ENCODE measurements at places on chromosomes 13 and 19. TPM values are rescaled to one million over a fixed set of nuclear protein-coding genes. Genes with fewer than 3 reads are reported as not detected.

- DNase-seq: no peak
Observed at GRCh38 chr19:31444931-31445330, 95.7 kb upstream of the TSHZ3 start.

DNA sequence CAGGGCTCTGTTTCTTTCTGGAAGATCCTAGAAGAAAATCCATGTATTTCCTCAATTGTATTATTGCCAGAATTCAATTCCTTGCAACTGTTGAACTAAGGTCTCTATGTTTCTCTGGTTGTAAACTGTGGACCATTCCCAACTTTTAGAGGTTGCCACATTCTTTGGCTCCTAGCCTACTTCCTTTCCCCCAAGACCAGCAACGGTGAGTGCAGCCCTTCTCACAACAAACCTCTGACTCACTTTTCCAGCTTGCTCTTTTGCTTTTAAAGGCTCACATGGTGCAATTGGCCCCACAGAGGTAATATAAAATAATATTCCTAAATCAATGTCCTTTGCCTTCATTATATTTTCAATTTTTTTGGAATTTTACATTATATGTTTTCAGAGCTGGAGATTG is 371.3 kb downstream of the SLITRK5 start:
- no peak for DNase-seq

- DNase-seq: no peak
Observed at GRCh38 chr19:46639358-46640182, 3.6 kb upstream of the GNG8 start.

- no peak for DNase-seq
Observed at GRCh38 chr13:100921139-100921538, 246.5 kb upstream of the TMTC4 start.

GRCh38 chr13:75855847-75856246 is 219.7 kb downstream of the LMO7 start:
- no peak for DNase-seq

GRCh38 chr13:97570442-97570841 is 136.5 kb downstream of the RAP2A start:
- DNase-seq: no peak

DNA sequence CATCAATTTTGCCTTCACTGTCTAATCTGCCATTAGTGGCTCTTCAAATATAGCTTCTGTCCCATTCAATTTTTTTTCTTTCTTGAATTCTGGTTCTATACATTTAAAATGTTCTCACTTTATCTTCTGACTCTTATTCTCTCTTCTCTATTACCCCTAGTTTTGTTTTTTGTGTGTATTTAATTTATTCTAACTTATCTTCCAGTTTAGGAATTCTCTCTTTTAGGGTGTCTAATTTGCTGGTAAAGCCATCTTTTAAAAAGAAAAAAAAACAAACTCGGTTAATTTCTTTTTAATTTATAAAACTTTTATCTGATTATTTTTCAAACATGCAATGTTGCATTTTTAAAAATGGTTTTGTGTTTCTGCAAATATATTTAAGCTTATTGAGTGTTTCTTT is 80.3 kb upstream of the OXGR1 start:
- DNase-seq: no peak

DNA sequence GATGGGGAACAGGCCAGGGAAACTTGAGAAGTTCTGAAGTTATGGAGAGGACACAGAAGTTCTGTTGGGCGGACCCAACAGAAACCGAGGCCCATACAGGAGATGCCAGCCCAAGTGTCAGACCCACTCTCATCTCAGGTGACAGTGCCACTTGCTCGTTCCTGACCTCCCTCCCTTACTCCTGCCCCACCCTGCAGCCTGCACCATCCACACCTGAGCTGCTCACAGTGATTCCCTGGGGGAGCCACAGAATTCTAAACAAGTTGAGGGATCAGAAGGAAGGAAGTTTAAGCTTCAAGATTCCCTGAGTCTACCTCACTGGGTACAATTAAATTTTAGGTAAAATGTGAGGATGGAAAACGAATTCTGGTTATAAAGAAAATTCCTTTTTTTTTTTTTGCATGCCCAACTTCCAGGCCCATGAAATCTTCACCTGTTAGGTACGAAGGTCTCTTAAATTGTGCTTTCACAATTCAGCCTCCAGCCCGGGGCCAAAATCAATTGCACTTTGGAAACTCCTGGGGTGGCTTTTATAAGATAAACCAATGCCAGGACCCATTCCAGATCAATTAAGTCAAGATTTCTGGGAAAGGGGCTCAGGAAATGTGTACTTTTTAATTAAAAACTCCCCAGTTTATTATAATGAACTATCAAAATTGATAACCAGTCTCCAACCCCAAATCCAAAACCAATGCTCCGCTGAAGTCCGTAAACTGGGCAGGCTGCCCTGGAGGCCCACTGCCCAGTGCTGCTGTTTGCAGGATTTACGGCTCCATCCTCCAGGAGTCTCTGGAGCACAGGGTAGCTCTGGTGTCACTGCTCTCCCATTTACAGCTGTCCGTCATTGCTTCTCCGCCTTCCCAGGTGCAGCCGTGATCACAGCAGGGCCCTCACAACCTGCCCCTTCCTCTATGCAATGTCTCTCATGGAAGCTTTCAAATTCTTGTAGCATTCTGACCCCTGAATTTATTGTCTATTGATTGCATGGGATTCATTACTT is 643.5 kb downstream of the UQCRFS1 start:
- no peak for DNase-seq

GRCh38 chr13:30898678-30899241 is 7.3 kb upstream of the MEDAG start:
- no peak for DNase-seq

DNA sequence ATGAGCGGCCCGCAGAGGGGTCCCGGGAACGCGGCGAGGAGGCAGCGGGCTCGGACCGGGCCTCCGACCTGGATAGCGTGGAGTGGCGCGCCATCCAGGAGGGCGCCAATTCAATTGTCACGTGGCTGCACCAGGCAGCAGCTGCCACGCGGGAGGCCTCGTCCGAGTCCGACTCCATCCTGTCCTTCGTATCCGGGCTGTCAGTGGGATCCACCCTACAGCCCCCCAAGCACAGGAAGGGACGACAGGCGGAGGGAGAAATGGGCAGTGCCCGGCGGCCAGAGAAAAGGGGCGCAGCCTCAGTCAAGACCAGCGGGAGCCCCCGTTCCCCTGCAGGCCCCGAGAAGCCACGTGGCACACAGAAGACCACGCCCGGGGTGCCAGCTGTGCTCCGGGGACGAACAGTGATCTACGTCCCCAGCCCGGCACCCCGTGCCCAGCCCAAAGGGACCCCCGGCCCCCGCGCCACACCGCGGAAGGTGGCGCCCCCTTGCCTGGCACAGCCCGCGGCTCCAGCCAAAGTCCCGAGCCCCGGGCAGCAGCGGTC is 10.7 kb downstream of the C19orf25 start:
- DNase-seq: no peak

GRCh38 chr19:51694318-51695085 is 1.4 kb downstream of the SPACA6 start:
- DNase-seq: no peak

DNA sequence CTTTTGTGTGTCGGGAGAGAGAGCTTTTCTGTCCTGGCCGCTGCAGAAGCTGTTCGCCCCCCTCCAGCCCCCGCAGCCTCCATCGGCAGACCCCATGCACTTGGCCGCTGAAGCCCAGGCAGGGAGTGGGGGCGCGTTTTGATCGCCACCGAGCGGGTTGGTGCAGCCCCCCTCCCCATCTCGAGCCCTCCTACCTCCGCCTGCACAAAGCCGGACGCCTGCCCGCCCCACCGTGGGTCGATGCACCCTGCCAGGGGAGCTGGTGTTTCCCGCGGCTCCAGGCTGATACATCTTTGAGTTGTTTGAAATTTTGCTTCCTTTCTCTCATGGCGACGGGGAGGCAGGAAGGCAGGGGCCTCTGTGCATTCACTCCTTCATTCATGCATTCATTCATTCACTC is 16.4 kb upstream of the ONECUT3 start:
- DNase-seq: no peak

DNA sequence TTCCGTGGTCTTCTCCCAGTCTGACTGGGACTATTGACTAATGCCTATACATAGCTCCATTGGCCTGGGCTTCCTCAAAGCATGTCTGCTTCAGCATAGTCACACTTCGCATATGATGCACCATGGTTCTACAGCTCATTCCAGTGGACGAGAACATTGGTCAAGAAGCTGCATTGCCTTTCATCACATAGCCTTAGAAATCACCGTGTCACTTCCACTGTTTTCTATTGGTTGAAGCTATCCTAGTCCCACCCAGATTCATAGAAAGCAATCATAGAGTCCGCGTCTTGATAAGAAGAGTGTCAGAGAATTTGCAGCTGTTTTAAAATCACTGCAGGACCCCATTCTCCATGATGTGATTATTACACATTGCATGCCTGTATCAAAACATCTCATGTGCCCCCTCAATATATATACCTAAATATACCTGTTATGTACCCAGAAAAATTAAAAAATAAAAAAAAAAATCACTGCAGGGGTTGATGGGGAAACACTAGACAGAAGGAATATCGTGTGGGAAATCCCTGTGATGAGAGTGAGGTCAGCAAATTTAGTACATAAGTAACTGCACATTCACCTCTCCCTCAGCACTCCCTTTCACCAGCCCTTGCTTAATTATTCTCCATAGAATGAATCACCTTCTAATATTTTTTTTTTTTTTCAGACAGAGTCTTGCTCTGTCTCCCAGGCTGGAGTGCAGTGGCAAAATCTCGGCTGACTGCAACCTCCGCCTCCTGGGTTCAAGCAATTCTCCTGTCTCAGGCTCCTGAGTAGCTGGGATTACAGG is 2.2 kb upstream of the ARHGAP33 start:
- DNase-seq: peak; percentile 68

DNA sequence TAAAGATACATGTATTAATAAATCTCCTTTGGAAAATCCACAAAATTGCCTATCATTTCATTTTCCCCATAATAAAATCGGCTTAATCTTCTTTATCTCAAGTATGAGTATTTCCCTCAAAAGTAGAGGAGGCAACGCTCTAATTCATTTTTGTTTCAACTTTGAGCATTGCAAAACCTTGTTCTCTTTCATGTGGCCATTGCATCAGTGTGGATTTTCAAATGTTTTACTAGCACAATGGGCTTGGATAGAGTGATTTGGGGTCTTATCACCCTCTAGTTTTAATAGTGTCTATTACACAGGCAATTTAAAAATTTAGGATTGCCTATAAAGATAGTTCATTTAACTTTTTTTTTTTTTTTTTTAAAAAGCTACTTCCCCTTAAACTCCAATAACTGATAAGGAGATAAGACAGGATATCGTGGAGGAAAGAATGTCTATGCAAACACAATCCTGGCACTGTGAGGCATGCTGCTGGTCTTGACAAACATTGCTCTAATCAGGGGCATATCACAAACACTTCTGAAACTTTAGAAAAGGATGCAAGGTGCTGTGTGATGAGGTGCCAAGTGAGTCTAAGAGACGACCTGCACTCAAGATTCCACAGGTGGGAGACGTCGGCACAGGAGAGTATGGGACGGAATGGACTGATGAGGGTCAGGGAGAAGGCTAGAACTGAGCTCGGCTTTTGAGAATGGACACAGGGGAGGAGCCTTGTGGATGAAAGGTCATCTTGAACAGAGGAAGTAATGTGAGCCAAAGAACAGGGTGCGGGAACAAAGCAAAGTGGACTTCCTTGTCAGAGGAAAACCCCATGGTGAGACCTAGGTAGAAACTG is 199.7 kb downstream of the IRS2 start:
- DNase-seq: peak; percentile 35

The SARS2 gene
- 98.0 TPM for polyA plus RNA-seq

The SHISA2 gene
- polyA plus RNA-seq: not detected

The PPM1N gene
- 10.5 TPM for polyA plus RNA-seq

The IZUMO2 gene
- not detected for polyA plus RNA-seq

The DENND1C gene
- polyA plus RNA-seq: 0.22 TPM

The KANK3 gene
- 1.5 TPM for polyA plus RNA-seq

The ITGBL1 gene
- polyA plus RNA-seq: 1.4 TPM

The PSG2 gene
- polyA plus RNA-seq: not detected

The RELB gene
- 9.6 TPM for polyA plus RNA-seq

The TNFSF9 gene
- polyA plus RNA-seq: 16.7 TPM

Data from A549 (cell line).